ENCODE measurements at places on chromosomes 1 and 21.

- no peak for DNase-seq
Observed at GRCh38 chr1:205002705-205003104, 40.3 kb upstream of the CNTN2 start.

- no peak for DNase-seq
Observed at GRCh38 chr1:151370211-151370911, 2.1 kb downstream of the SELENBP1 start.

DNA sequence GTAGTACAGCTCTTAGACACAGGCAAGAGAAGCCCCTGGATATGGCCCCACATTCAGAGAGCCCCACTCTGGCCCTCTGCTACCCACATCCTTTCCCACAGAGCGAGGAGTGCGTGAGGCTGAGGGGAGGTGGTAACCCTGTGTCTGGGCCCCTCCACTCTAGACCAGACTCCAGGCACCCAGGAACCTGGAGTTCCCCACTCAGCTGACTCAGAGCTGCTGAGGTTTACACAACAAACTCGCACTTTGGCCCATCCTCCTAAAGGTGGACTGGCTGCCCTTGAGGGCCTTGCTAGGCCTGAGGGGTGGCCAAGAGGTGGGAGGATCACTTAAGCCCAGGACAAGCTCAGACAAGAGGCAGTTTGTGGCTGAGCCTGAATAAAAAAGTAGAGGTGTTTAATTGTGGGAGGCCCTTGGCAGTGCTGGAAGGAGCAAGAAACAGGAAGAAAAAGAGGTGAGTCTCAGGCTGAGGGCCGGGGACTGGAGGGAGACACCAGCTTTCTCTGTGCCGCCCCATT lies 10.7 kb downstream of the MR1 start:
- DNase-seq, result peak; percentile 32

- DNase-seq, result no peak
Observed at GRCh38 chr1:100074604-100075395, 57.9 kb downstream of the SASS6 start.

- no peak for DNase-seq
Observed at GRCh38 chr1:206097381-206097780, 19.8 kb downstream of the AVPR1B start.

DNA sequence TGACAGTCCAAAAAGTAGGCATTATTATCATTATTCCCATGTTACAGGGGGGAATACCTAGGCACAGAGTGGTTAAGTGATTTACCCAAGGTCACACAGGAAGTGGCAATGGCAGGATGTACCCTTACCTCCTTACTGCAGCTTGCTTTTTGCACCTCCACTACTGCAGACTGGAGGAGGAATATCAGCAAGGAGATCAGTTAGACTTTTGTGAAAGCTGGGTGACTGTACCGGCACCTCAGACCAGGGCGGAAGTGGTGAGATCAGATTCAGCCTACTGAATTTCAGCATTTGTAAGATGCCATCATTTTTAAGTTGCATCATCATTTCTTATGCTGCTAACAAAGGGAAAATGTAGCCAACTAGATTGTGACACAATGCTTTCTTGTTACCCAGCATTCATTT lies 4.5 kb downstream of the ADARB1 start:
- peak; percentile 90 for DNase-seq

GRCh38 chr1:65209005-65209885 lies 61.2 kb downstream of the AK4 start:
- peak; percentile 23 for DNase-seq

DNA sequence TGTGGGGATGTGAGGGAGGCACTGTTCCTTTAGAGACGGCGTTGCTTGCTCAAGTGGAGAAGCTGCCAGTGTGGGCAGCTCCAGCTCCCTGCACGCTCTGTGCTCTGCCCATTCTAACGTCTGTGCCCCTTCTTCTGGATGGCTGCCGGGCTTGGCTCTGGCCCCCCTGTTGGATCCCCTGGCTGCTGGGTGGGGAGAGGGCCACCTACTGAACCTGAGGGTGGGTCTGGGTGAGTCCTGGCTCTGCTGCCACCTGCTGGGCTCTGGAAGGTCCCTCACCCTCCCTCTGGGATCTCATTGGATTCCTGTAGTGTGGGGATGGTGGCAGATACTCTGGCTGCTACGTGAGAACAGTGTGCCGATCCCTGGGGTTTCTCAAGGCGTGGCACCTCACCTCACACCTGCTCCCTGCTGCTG lies 5.0 kb downstream of the PFKL start:
- DNase-seq, result peak; percentile 54

DNA sequence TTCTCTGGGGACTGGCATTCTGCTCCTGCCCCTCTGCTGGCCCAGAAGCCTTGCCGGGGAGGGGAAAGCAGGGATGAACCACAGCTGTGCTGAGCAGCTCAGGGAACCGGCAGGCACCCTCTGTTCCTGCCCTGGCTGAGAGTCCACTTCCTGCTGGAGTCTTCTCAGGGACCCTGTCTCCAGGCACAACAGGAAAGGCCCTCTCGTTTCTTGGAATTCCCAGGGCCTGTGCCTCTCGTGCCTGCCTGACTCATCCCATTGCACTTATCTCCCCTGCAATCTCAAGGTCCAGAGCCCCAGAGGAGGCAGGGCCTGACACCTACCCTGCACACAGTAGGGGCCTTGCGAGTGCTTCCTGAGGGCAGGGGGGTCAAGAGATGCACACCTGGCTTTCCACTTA lies 1.1 kb upstream of the EDN2 start:
- DNase-seq, result no peak

GRCh38 chr21:39527664-39528381 lies 76.1 kb downstream of the SH3BGR start:
- DNase-seq, result no peak

- DNase-seq, result no peak
Observed at GRCh38 chr1:44327679-44328491, 27.2 kb downstream of the ERI3 start.

- no peak for DNase-seq
Observed at GRCh38 chr1:58084266-58084665, 462.3 kb downstream of the OMA1 start.

DNA sequence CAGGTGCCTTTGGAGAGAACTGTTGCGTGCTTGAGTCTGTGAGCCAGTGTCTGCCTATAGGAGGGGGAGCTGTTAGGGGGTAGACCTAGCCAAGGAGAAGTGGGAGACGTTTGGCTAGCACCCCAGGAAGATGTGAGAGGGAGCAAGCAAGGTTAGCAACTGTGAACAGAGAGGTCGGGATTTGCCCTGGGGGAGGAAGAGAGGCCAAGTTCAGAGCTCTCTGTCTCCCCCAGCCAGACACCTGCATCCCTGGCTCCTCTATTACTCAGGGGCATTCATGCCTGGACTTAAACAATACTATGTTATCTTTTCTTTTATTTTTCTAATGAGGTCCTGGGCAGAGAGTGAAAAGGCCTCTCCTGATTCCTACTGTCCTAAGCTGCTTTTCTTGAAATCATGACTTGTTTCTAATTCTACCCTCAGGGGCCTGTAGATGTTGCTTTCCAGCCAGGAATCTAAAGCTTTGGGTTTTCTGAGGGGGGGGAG lies 2.4 kb downstream of the BTG2 start:
- no peak for DNase-seq

DNA sequence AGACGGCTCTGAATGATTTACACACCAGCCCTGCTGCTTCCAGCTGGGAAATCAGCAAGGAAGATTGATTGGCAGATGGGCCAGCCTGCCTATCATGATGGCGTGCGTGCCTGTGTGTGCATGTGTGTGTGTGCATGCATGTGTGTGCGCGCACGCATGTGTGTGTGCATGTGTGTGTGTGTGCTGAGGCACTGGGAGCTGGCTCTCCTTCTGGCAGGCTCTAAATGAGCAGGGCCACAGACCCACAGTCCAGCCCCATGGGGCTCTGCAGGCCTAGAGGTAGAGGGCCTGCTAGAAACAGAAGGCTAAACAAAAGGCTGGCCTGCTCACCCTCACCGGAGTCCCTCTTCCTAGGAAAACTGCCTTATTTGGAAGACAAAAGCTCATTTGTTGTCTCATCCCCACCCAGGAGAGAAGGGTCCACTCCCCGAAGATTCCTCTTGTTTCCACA lies 6.0 kb downstream of the KLHDC8A start:
- DNase-seq, result no peak

GRCh38 chr1:214146523-214146922 lies 134.4 kb upstream of the SMYD2 start:
- no peak for DNase-seq

DNA sequence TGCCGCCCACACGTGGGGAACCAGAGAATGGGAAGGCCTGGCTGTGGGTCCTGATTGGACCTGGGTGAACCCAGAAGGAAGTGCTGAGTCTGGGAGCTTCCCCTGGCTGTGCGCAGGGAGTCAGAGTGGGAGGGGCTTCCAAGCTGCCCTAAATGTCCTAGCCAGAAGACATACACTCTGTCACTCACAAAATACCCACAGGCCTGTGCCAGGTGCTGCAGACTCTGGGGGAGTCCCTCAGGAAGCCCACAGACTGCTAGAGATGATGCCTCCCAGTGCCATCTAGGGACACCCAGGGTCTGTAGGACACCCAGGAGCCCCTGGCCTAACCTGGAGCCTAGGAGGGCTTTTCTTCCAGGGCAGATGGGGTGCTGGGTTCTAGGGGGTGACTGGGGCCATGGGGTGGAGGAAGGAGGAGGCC lies 33.7 kb upstream of the LRP8 start:
- no peak for DNase-seq

- DNase-seq, result no peak
Observed at GRCh38 chr1:38500352-38500751, 359.2 kb downstream of the RRAGC start.

GRCh38 chr1:14567903-14568302 lies 30.6 kb upstream of the KAZN start:
- DNase-seq, result no peak

GRCh38 chr1:165116732-165117131 lies 239.8 kb downstream of the LMX1A start:
- DNase-seq, result no peak

- DNase-seq, result no peak
Observed at GRCh38 chr1:199978408-199978940, 49.0 kb upstream of the NR5A2 start.

- DNase-seq, result no peak
Observed at GRCh38 chr1:187933562-187934419, 1105.0 kb downstream of the PLA2G4A start.

GRCh38 chr1:32010246-32010645 lies 3.4 kb upstream of the KHDRBS1 start:
- DNase-seq, result no peak

DNA sequence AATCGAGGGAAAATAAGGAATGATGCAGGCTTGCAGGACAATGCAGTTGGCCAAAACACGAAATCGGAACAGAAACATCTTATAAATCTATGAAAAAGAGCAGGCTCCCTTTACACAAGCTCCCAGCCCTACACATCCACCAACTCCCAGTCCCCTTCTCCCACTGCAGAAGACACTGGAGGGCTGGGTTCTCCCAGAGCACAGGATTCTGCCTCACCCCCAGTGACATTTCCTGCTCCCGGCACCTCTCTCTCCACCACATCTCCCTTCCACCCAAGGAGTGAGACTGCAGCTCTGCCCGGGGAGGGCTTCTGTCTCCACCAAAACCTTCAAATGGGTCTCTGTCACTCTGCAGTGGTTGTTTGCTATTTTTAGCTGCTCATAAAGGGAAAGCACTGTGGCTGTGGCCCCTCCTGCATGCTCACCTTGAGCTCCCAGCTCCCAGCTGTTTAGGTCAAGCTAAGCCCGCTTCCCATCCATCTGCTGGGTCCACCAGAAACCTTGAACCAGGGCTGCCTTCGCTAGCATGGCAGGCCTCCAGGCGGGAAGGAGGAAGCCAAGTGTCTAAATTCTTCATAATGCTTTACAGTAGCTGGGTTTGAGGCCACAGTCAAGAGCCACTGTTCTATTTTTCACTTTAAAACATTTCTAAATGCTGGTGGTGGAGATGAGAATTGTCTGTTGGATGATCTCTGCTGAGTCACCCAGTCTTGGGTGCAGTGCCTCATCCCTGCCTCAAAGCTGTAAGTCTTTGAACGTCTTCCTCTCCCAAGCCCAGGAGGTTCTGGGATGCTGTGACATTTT lies 3.3 kb upstream of the C2CD2 start:
- no peak for DNase-seq

DNA sequence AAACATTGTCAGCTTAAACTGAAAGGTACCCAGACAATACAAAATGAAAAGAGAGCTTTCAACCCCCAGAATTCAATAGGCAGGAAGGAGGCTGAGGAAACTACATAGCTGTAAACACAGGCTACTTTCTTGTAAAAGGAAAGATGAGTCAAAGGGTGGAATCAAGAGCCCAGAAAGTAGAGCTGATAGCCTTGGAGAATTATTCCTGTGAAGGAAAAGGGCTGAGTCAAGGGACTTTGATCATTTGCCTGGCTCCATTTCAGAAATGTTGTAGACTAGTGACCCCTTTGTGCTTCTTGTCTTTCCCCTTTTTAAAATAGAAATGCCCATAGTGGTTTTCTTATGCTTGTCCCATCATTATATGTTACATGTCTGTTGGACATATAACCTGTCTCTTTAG lies 597.6 kb downstream of the ADGRL2 start:
- DNase-seq, result no peak

- no peak for DNase-seq
Observed at GRCh38 chr1:202031796-202032195, 21.4 kb downstream of the ELF3 start.

GRCh38 chr1:56303805-56304204 lies 275.6 kb downstream of the PLPP3 start:
- no peak for DNase-seq

DNA sequence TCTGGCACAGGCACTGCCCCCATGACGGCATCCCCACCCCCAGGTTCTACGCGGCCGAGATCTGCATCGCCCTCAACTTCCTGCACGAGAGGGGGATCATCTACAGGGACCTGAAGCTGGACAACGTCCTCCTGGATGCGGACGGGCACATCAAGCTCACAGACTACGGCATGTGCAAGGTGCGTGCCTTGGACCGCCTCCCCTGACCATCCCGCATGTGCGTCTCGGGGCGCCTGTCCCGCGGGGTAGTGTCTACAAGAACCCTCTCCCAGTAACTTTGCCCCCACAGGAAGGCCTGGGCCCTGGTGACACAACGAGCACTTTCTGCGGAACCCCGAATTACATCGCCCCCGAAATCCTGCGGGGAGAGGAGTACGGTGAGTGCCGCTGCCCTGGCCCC lies 22.6 kb downstream of the FAAP20 start:
- no peak for DNase-seq

DNA sequence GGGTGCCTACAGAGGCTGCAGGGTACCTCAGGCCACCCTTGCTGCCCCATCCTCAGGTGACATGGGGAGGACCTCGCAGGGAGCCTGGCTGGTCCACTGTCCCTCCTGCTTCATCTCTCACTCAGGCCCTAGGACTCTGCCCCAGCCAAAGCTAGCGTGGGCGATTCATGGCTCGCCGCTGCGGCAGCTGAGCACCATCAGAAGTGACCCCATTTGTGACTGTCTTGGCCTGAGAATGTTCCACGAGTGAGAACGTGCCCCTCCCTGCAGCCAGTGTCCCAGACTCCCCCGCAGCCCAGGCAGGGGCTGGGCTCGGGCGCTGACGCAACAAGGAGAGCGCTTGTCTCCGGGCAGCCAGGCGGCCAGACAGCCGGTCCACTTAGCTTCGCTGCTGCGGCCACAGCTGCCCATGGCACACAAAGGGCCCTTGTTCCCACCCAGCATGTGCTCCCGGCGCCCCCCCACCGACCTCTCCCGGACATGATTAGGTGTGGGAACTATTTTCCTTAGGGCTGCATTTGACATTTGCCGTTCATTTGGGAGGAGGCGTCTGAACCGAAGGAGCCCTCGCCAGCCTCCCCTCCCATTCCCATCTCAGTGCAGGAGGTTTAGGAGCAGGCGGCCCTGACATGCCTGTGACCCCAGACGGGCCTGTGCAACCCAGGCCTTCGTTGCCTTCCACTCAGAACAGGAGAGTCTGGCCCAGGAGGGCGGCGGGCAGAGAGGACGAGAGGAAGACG lies 19.3 kb upstream of the POFUT2 start:
- DNase-seq, result no peak
